NCI-H1092 treated with DMSO at 0.1 percent for 48 hours (cell line): ENCODE measurements at places on chromosomes 2 and 18.

- no peak for DNase-seq
Observed at GRCh38 chr2:149040451-149040850, 2.0 kb downstream of the LYPD6B start.

DNA sequence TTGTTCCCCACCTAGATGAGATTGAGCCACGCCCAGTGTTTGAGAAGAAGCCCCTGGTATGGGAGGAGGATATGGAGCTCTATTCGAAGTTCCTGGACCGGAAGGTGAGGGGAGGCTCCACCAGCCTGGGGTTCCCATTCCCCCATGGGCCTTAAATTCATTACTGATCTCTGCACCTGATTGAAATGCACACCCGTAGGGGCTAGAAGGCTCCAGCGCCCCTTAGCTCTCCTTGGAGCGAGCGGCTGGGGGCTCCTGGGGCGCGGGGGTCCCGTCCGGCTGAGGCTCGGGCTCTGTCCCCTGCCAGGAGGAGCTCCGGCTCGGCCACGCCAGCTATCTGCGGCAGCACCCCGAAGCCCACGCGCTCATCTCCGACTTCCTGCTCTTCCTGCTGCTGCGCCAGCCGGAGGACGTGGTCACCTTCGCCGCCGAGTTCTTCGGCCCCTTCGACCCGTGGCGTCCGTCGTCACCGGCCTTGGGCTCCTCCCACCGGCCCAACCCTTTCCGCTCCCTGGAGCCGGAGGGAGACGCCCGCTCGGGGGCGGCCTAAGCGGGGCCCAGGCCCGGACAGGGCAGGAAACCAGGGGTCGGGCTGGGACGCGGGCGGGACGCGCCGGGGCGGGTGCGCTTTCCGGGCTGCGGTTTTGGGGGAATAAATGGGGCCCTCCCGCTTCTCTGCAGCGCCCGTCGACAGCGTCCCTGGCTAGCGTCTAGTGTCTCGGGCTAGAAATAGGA lies 10.9 kb downstream of the CATIP start:
- no peak for DNase-seq

GRCh38 chr2:196200557-196200956 lies 29.2 kb upstream of the STK17B start:
- DNase-seq, result no peak

GRCh38 chr2:240309214-240309613 lies 126.2 kb upstream of the GPC1 start:
- no peak for DNase-seq
